ENCODE measurements at places on chromosomes 1 and 21. TPM values are rescaled to one million over a fixed set of nuclear protein-coding genes. Genes with fewer than 3 reads are reported as not detected.

DNA sequence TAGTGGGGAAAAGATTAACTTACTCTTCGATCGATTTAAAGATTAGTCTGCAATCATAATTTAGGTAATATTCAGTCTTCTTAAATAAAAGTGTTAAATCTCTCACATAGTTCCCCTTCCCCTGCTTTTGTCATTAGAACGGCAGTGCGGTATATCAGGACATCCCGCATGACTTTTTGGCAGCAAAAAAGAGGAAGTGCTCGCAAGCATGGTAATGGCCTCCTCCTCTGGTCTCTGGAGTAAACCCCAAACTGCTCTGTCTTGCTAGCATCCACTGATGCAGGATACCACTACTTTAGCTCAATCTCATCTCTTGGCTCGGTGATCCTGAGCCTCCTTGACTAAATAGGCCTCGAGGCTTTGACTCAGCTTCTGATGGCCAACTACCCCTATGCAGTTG lies 78.7 kb upstream of the VAV3 start:
- no peak for DNase-seq

- DNase-seq = no peak
Measured at GRCh38 chr1:29642519-29642918, 406.2 kb downstream of the PTPRU start.

- no peak for DNase-seq
Measured at GRCh38 chr1:199590708-199591107, 436.8 kb upstream of the NR5A2 start.

DNA sequence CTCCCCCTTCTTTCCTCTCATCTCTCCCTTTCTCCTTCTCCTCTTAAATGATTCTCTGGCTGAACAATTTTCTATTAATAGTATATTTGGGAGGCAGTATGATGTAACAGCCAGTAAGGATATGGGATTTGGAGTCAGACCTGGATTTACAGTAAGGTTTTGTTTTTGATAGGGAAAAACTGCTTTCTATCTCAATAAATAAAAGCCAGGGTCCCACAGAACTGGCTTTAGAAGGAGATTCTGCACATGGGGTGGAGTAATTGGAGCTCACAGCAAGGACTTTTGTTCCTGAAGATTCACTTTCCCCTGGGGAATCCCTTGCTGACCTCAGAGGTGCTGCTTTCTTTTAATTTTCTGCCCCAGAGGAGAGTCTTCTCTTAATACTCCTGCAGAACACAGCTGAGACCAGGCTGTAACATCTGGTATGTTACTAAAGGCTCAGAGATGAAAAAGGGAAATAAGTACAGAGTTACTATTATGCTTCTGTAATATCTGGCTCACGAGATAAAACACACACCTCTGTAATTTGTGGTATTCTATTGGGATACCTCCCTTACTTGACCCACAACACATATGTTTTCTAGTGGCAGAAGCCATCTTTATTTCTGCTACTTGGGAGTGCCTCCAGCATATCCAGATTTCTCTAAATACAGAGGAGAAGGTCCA lies 13.4 kb downstream of the EPB41 start:
- DNase-seq = peak; percentile 38

- DNase-seq = no peak
Measured at GRCh38 chr21:16342932-16343331, 613.1 kb downstream of the USP25 start.

GRCh38 chr1:173409613-173410012 lies 67.5 kb upstream of the PRDX6 start:
- no peak for DNase-seq

GRCh38 chr1:151494741-151495281 lies 16.4 kb upstream of the CGN start:
- DNase-seq = peak; percentile 26

- DNase-seq = peak; percentile 23
Measured at GRCh38 chr1:226181996-226182714, 4.4 kb downstream of the ACBD3 start.

GRCh38 chr21:45102391-45102932 lies 28.1 kb downstream of the ADARB1 start:
- no peak for DNase-seq

DNA sequence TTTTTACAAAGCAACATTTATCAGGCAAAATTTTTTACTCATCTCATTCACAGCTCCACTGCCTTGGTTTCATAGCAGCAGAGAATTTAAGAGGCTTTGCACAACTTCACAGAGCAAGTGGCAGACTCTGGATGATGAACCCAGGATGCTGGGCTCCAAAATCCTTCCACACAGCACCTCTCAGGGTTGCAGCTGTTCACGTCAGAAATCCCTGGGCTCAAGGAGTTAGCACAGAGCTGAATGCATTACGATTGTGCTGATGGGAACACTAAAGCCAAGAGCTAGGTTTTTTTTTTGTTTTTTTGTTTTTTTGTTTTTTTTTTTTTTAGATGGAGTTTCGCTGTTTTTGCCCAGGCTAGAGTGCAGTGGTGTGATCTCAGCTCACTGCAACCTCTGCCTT lies 2.4 kb upstream of the HTR6 start:
- no peak for DNase-seq

- peak; percentile 77 for DNase-seq
Measured at GRCh38 chr1:147641695-147642592, 28.4 kb downstream of the ACP6 start.

- peak; percentile 62 for DNase-seq
Measured at GRCh38 chr1:161981735-161982506, 41.7 kb downstream of the OLFML2B start.

- no peak for DNase-seq
Measured at GRCh38 chr1:100879422-100879821, 15.2 kb downstream of the EXTL2 start.

- DNase-seq = peak; percentile 66
Measured at GRCh38 chr1:47898133-47898845, 98.9 kb downstream of the TRABD2B start.

- DNase-seq = no peak
Measured at GRCh38 chr1:225866981-225867380, 15.2 kb downstream of the TMEM63A start.

DNA sequence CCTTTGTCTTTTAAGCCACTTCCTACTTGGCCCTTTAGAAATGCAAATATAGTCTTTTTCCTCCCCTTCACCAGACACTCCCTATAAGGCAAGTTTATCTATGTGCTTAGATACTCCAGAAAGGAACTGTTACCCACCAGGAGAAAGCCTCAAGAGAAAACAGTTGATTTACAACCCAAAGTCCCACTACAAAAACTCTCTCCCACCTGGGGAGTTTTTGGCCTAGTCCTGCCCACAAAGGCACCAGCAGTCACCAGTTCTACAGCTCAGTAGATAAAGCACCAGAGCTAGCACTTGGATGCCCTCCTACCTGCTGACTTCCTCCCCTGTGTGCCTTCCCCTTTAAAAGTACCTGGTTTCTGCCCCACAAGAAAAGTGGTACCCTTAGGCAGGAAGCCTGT lies 27.7 kb upstream of the HAO2 start:
- DNase-seq = peak; percentile 36

- peak; percentile 12 for DNase-seq
Measured at GRCh38 chr1:226874579-226875425, 4.4 kb downstream of the PSEN2 start.

DNA sequence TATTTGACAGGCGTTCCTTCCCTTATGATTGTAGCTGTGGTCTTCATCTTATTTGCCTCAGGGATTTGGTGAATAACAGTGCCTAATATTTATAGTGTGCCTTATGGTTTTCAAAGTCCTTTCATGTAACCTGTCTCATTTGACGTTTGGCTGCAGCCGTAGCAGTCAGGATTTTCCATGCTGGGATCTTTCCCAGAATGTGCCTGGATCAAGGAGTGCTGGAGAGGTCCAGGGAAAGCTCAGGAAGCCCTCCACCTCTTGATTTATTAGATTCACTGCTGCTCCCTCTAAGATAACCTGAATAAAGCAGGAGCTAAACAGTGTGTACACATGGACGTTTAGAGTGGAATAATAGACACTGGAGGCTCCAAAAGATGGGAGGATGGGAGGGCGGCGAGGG lies 5.2 kb downstream of the C1orf21 start:
- no peak for DNase-seq

DNA sequence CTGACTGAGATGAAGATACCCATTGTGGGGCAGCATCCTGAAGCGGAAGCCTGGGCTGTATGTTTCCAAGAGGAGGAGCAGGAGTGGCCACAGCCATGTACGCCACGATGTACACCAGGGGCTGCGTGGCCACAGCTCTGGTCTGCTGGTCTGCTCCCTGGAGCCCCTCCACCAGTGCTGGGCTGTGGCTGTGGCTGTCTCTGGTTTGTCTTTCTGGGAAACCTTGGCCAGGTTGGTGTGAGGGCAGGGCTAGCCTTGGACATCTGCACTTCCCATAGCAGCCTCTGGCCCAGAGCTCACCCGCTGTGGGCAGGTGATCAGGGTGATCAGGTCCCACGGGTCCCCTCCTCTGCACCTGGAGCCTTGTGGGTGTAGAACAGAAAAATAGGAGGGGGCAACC lies 2.6 kb downstream of the MIB2 start:
- no peak for DNase-seq

- DNase-seq = no peak
Measured at GRCh38 chr1:194755241-194755994, 1569.0 kb upstream of the B3GALT2 start.

DNA sequence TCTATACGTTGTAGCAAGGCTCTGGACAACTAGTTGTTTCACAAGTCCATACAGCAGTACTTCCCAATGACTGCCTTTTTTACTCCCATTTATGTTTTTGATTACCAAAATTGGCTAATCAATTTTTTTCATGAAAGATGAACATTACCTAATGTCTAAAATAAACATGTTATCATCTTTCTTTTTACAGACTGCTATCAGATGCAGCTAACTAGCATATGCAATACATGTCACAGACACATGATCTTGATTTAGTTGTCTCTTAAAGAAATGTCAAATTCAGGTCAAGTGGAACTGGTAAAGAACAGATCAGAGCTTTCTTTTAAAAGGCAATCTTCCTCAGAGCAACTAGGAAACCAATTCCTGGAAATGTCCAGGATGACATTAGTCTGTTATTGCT lies 630 bp upstream of the DBT start:
- no peak for DNase-seq

GRCh38 chr1:209800984-209801834 lies 4.7 kb downstream of the IRF6 start:
- no peak for DNase-seq

DNA sequence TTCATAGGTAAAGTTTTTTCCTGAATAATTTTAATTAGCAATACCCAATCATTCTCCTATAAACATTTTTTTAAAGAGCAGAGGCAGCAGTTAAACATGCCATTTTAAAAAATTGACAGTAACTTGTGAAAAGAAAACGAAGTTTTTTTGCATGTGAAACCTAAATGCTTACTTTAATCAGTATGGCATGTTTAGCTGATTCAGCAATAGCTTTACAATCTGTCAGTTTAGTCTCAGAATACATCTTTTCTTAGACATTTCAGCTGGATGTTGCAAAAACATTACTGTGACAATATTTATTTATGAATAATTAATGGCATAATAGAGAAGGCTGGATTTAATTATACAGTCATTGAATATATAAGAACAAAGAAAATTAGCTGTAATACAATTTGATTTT lies 1132.4 kb upstream of the ADGRL2 start:
- DNase-seq = no peak

- DNase-seq = peak; percentile 63
Measured at GRCh38 chr21:44497703-44498126, 42.3 kb downstream of the KRTAP10-1 start.

- peak; percentile 88 for DNase-seq
Measured at GRCh38 chr1:1402072-1402900, 3.2 kb upstream of the CCNL2 start.

- DNase-seq = peak; percentile 51
Measured at GRCh38 chr21:41765420-41765821, 1.4 kb downstream of the RIPK4 start.

DNA sequence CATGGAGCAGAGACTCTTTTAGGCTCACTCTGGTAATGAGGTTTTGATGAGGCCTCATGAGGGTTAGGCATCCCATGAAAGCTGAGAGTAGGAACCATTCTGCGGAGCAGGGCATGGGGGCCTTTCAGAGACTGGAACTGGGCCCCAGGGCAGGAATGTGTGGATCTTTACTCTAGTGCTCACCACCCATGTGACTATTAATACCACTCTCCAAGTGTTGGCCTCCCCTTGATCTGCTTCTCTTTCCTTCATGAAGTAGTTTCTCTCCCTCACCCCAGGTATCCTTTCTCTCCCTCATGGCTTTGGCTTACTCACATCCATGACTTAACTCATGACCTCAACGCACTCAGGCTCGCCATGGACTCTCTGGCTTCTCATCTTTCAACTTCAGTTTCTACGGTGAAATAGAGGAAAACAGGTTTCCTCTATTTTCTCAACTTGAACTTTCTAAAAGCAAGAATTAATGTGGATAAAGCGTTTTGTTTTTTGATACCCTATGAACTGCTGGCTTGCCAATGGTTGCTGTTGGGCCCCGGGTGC lies 50.5 kb upstream of the GADD45A start:
- no peak for DNase-seq

- no peak for DNase-seq
Measured at GRCh38 chr1:236602171-236602570, 2.1 kb downstream of the HEATR1 start.

Gene RHD
- total RNA-seq = 0.30 TPM

Gene BRINP3
- not detected for total RNA-seq

Gene FCN3
- 0.14 TPM for total RNA-seq

Gene AMY1A
- total RNA-seq = not detected

Gene LMX1A
- total RNA-seq = 0.59 TPM

Gene SERINC2
- 39.2 TPM for total RNA-seq

Gene HCN3
- 5.1 TPM for total RNA-seq

Gene CFHR4
- total RNA-seq = not detected

Gene TMEM200B
- total RNA-seq = 59.5 TPM

Gene VANGL2
- total RNA-seq = 32.7 TPM

Gene OR2T33
- total RNA-seq = not detected

Gene TLR5
- total RNA-seq = 0.44 TPM

Gene THBS3
- 21.5 TPM for total RNA-seq

Gene GPR3
- total RNA-seq = 5.8 TPM

Gene KLHDC9
- total RNA-seq = 21.9 TPM
